ENCODE measurements at places on chromosomes 7 and 10. TPM values are rescaled to one million over a fixed set of nuclear protein-coding genes. Genes with fewer than 3 reads are reported as not detected.

DNA sequence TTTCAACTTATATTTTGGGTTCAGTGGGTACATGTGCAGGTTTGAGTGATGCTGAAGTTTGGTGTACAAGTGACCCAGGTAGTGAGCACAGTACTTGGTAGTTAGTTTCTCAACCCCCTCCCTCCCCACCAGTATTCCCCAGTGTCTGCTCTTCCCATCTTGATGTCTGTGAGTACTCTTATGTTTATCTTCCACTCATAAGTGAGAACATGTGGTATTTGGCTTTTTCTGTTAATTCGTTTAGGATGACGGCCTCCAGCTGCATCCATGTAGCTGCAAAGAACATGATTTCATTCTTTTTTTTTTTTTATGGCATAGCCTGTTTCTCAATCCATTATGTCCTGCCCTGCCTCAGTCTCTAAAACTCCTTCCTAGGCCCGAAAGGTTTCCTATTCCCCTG lies 222.1 kb downstream of the WDR37 start:
- no peaks in the 10 kb centered on the region for H3K27me3 ChIP-seq
- H3K27ac ChIP-seq, result no peak overlapping the region
- no peaks in the 10 kb centered on the region for H3K36me3 ChIP-seq
- H3K4me1 ChIP-seq, result peaks cover 6% of the 10 kb centered on the region
- peak; percentile 72 for DNase-seq

The HOXA9 gene
- total RNA-seq, result 0.11 TPM

DNA sequence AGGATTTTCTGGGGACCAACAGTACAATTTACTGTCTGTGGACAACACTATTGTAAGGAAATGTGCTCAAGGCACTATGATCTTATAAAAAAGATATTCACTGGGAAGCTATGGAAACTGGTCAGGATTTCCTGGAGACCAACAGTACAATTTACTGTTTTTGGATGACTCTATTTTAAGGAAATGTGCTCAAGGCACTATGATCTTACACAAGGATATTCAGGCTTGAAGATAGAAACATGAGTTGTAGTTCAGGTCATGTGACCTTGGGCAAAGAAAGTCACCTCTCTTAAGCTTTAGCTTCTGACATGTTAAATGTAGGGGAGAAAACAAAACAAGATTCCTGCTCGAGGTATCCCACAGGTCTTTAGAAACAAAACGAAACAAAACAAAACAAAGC lies 1.7 kb upstream of the ITPRID1 start:
- H3K36me3 ChIP-seq, result no peaks in the 10 kb centered on the region
- no peaks in the 10 kb centered on the region for H3K4me1 ChIP-seq
- no peak for DNase-seq
- H3K4me3 ChIP-seq, result no peak overlapping the region

The GPR37 gene
- 1.1 TPM for total RNA-seq

DNA sequence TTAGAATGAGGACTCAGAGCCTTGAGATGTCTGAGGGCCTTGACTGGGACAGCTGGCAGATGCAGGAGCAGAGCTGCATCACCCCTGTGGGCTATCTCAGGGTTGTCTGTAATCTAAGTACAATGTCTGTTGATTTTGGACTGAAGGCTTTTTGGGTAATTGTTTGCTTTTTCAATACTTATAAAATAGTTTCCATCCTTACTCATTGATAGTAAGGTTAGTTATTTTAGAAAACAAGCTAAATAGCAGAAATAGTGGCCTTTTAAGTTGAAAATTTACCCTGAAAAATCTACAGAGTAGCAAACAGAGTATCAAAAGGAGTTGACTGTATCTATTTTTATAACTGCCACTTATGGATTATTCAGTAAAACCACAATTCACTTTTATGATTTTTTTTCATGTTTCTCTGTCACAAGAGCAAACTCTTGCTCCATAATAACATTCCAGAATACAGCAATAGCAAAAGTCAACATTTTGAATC lies 179.7 kb downstream of the CFTR start:
- H3K27ac ChIP-seq, result no peak overlapping the region
- DNase-seq, result peak; percentile 14
- H3K4me1 ChIP-seq, result no peaks in the 10 kb centered on the region
- no peak overlapping the region for H3K4me3 ChIP-seq

DNA sequence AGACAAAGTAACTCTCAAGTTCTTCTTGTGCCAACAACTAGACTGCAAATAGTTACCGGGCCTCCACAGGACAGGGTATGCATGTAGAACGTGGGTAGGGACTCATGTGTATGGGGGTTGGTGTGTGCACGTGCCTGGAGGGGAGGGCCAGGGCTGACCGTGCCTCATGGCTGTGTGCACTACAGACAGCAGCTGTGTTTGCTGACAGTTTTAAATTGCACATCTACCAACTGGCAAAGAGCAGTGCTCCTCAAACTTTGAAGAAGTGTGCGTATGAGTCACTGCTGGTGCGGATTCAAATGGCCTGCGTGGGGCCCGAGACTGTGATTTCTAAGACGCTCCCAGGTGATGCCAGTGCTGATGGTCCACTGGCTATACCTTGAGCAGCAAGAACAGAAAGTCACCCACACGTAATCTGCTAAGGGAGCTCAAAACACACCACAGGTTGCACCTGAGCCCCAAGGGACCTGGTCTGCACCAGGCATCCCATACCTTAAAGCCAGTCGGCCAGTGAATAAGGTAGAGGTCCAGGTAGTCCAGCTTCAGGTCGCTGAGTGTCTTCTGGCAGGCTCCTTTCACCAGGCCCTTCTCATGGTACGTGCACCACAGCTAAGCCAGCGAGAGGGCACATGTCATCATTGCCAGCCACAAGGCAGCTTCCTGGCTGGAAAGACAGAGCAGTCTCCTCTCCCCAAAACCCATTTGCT lies 8.5 kb downstream of the AKR1B1 start:
- no peak for DNase-seq
- H3K36me3 ChIP-seq, result peaks cover 16% of the 10 kb centered on the region
- no peak overlapping the region for H3K27ac ChIP-seq
- no peaks in the 10 kb centered on the region for H3K27me3 ChIP-seq

- no peak overlapping the region for H3K4me3 ChIP-seq
- no peak overlapping the region for H3K27ac ChIP-seq
- no peak for DNase-seq
These were observed 8.6 kb upstream of the CPED1 start for GRCh38 chr7:120979765-120980499.

GRCh38 chr10:117086546-117086945 lies 51.5 kb downstream of the VAX1 start:
- H3K36me3 ChIP-seq, result no peaks in the 10 kb centered on the region
- no peak for DNase-seq
- no peak overlapping the region for H3K4me3 ChIP-seq

DNA sequence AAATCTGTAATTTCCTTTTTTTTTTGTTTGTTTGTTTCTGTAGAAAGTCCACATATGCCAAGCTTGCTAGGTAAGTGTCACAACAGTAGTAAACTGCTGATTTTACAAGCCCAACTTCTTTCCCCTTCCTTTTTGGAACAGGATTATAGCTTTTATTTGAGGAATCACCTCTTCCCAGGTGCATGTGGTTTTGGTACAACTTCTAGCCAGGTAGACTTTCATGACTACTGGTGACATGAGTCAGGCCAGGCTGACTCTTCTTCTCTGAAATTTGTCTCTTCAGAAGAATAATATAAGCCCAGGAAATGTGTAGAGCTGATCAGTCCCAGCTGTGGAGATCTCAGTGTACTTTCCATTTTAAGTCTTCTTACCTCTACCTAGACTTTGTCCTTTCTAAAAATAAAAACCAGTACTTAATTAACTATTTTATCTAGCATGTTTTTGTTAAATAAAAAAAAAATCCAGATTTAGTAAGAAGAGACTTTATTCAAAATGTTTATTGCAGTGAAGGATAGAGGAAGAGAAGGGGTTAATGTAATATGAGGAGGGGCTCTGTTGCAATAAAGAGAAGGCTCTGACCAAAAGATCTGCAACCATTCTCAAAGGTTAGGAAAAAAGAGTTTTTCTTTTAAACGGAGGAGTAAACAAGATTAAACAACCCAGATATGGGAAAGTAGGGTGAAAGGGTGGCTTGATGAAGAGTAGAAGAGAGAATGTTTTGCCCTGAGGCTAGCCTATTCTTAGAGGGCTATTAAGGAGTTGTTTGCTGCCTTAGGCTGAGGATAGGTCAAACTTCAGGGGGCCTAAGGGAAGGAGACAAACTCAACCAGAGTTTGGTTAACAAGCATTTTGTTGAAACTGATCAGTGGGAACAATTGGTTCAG lies 664.2 kb downstream of the SORCS1 start:
- no peaks in the 10 kb centered on the region for H3K27me3 ChIP-seq
- DNase-seq, result no peak
- no peaks in the 10 kb centered on the region for H3K36me3 ChIP-seq
- H3K4me1 ChIP-seq, result no peaks in the 10 kb centered on the region

- H3K27me3 ChIP-seq, result no peaks in the 10 kb centered on the region
- no peaks in the 10 kb centered on the region for H3K36me3 ChIP-seq
- no peak overlapping the region for H3K27ac ChIP-seq
- DNase-seq, result peak; percentile 51
These were observed 166.9 kb upstream of the RNF32 start for GRCh38 chr7:156473476-156474240.

DNA sequence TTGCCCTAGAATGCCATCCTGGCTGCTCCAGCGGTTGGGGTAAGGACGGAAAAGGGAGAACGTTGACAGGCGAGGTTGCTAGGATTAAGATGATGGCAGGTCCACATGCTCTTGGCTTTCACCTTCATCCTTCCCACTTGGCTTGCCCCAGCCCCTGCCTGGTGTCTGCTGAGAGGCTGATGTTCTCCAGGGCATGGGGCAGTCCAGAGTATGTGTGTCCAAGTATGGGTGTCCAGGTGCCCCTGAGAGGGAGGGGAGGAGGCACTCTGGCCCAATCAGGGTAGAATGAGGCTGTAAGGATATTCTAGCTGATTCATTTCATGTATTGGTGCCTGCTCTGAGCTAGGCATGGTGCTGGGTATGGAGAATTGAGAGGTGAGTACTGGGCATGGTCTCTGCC lies 12.6 kb downstream of the NEURL1 start:
- H3K27ac ChIP-seq, result no peak overlapping the region
- H3K4me1 ChIP-seq, result no peaks in the 10 kb centered on the region
- no peak overlapping the region for H3K4me3 ChIP-seq

The NRG3 gene
- 2.0 TPM for total RNA-seq

DNA sequence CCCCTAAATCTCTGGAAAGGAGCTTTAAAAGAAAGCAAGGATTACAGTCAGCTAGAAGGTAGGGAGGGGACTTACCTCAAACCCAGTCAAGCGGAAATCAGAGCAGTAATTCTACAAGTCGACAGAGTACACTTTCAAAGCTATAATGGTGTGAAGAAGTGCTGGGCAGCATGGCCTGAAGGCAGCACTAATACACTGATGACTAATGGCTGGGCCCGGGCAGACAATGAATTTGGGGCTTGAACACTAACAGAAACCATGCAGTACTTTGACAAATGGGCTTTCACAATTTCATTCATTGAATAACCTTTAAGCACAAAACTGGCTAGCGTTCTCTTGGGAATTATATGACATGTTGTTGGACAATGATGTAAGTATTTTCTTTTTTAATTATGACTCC lies 4.7 kb downstream of the GLI3 start:
- peaks cover 54% of the 10 kb centered on the region for H3K4me1 ChIP-seq
- H3K27ac ChIP-seq, result no peak overlapping the region
- no peaks in the 10 kb centered on the region for H3K36me3 ChIP-seq
- H3K4me3 ChIP-seq, result no peak overlapping the region
- no peaks in the 10 kb centered on the region for H3K27me3 ChIP-seq

GRCh38 chr10:73239908-73240307 lies 7.1 kb downstream of the DNAJC9 start:
- H3K4me3 ChIP-seq, result no peak overlapping the region
- H3K27ac ChIP-seq, result no peak overlapping the region
- peaks cover 46% of the 10 kb centered on the region for H3K36me3 ChIP-seq
- DNase-seq, result no peak

- H3K4me1 ChIP-seq, result peaks cover 19% of the 10 kb centered on the region
- H3K36me3 ChIP-seq, result peaks cover 40% of the 10 kb centered on the region
- DNase-seq, result peak; percentile 24
- H3K4me3 ChIP-seq, result peak within 1 kb of the TSS; percentile 73
- H3K27ac ChIP-seq, result peak within 1 kb of the TSS; percentile 83
These were observed at the start of gene UFSP1 for GRCh38 chr7:100888988-100889750. UFSP1 (minus strand) TSS chr7:100889715; CDS start chr7:100889271, 444 bp downstream.

- no peak for DNase-seq
- peaks cover 10% of the 10 kb centered on the region for H3K36me3 ChIP-seq
- H3K27me3 ChIP-seq, result no peaks in the 10 kb centered on the region
- H3K4me3 ChIP-seq, result no peak overlapping the region
- H3K27ac ChIP-seq, result no peak overlapping the region
These were observed 167.6 kb upstream of the INSYN2A start for GRCh38 chr10:127364034-127364433.

The ADRB1 gene
- total RNA-seq, result 21.4 TPM

DNA sequence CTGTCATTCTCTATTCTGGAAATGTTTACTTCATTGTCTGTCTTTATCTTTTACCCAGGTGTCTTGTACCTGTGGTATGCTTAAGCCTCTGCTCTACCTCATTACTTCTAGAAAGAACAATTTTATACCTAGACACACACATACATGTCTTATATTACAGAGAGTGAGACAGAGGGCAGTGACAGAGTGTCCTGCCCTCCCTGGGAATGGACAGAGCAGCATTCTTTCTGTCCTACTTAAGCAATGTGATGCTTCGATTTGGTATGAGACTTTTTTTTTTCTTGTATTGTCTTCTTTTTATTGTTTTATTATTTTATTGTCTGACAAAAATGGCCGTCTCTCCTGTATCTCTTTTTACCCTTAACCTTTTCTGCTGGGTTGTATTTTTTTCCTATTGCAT lies 286.1 kb downstream of the EXOC4 start:
- H3K4me1 ChIP-seq, result no peaks in the 10 kb centered on the region
- no peaks in the 10 kb centered on the region for H3K27me3 ChIP-seq
- no peak for DNase-seq
- H3K36me3 ChIP-seq, result no peaks in the 10 kb centered on the region
- no peak overlapping the region for H3K4me3 ChIP-seq

- no peaks in the 10 kb centered on the region for H3K4me1 ChIP-seq
- H3K36me3 ChIP-seq, result no peaks in the 10 kb centered on the region
- H3K27ac ChIP-seq, result no peak overlapping the region
- DNase-seq, result no peak
- no peaks in the 10 kb centered on the region for H3K27me3 ChIP-seq
These were observed 1430.8 kb downstream of the REEP3 start for GRCh38 chr10:64952042-64952441.

The SEC31B gene
- 9.8 TPM for total RNA-seq

DNA sequence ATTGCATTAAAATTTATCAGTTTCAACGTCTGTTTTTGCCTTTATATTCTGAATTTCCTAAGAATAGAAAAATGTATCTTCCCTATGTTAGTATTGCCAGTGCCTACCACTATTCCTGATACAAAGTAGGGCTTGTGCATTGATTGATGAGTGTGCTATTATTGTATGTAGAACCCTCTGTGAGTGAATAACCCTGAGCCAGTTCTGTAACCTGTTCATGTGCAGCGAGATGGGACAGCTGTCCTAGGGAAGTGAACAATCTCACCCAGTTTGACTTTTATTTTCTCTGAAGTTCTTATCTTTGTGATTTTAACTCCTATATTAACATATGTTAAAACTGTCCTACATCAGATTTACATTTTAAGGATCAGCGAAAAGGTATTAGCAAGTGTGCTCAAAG lies 178.4 kb upstream of the ADO start:
- H3K27me3 ChIP-seq, result no peaks in the 10 kb centered on the region
- no peaks in the 10 kb centered on the region for H3K4me1 ChIP-seq
- no peaks in the 10 kb centered on the region for H3K36me3 ChIP-seq
- H3K27ac ChIP-seq, result no peak overlapping the region
- DNase-seq, result no peak

GRCh38 chr10:62268399-62269114 lies at the start of gene RTKN2:
RTKN2 (minus strand) TSS chr10:62268844; CDS start chr10:62268610, 234 bp downstream.
- H3K27ac ChIP-seq, result peak within 1 kb of the TSS; percentile 26
- peak; percentile 97 for DNase-seq
- no peaks in the 10 kb centered on the region for H3K27me3 ChIP-seq
- no peaks in the 10 kb centered on the region for H3K36me3 ChIP-seq

- no peaks in the 10 kb centered on the region for H3K27me3 ChIP-seq
- H3K4me3 ChIP-seq, result no peak overlapping the region
- H3K27ac ChIP-seq, result peak overlapping the region; percentile 91
These were observed 1.7 kb upstream of the PFKP start for GRCh38 chr10:3065622-3066021.
